ENCODE measurements at places on chromosomes 3 and 15. TPM values are rescaled to one million over a fixed set of nuclear protein-coding genes. Genes with fewer than 3 reads are reported as not detected.

The VIPR1 gene
- total RNA-seq = 2.2 TPM

GRCh38 chr3:125428216-125428830, 53.2 kb upstream of the ZNF148 start:
- no peak for DNase-seq

GRCh38 chr3:31895471-31895870, 85.6 kb downstream of the OSBPL10 start:
- DNase-seq = no peak

- peak; percentile 46 for DNase-seq
These were observed 111.4 kb downstream of the WNT7A start for GRCh38 chr3:13768453-13768852.

The ITIH1 gene
- 1.3 TPM for total RNA-seq

DNA sequence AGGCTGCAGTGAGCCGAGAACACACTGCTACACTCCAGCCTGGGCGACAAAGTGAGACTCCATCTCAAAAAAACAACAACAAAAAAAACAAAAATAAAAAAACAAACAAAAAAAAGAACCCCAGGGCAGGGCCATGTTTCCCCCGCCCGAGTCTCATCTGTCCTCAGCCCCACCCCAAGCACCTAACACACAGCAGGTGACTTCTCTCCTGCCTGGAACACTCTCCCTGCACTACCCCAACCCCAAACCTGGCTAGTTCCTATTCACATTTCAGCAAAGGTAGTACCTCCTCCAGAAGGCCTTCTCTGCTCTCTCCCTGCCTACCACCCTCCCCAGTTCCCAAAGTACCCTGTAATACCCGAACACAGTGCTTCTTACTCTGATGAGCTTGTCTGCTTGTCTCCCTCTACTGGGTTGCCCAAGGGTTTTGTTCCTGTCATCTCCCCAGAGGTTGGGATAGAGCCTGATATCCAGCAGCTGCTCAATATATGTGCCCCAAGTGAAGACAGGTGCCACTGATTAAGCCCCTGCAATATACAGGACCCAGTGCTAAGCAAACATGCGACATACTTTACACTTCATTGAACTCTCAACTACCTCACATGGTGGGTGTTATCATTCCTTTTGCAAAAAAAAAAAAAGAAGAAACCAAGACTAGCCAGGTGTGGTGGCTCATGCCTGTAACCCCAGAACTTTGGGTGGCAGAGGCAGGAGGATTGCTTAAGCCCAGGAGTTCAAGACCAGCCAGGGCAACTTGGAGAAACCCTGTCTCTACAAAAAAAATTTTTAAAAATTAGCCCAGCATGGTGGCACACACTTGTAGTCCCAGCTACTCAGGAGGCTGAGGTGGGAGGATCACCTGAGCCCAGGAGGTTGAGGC, 103.6 kb downstream of the DAPK2 start:
- peak; percentile 16 for DNase-seq

GRCh38 chr15:57703387-57703786, 3.1 kb upstream of the POLR2M start:
- no peak for DNase-seq

The COL7A1 gene
- total RNA-seq = 4.2 TPM

DNA sequence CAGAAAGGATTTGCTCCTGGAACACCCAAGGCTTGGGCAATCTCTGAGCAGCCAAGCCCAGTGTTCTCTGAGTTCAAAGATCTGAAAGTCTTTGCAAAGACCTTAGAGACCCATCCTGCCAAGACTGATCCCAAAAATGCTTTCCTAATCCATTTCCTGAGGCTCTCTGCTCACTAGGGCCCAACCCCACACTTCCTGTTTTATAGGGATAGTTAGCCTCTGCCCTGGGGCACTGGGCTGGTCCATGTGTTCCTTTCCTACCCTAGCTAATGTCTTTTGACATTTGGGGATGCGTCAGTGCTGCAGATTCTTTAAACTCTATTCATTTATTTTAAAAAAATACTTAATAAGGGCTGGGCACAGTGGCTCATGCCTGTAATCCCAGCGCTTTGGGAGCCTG, 372.7 kb downstream of the ROBO2 start:
- no peak for DNase-seq

The EPHB3 gene
- 10.8 TPM for total RNA-seq

GRCh38 chr3:126432361-126433104, 37.8 kb downstream of the CFAP100 start:
- peak; percentile 54 for DNase-seq

GRCh38 chr3:166013073-166013679, 176.0 kb upstream of the BCHE start:
- no peak for DNase-seq

GRCh38 chr15:29852201-29852600, 29.9 kb upstream of the TJP1 start:
- no peak for DNase-seq

The PROK2 gene
- total RNA-seq = 0.67 TPM

The TSC22D2 gene
- total RNA-seq = 68.1 TPM

DNA sequence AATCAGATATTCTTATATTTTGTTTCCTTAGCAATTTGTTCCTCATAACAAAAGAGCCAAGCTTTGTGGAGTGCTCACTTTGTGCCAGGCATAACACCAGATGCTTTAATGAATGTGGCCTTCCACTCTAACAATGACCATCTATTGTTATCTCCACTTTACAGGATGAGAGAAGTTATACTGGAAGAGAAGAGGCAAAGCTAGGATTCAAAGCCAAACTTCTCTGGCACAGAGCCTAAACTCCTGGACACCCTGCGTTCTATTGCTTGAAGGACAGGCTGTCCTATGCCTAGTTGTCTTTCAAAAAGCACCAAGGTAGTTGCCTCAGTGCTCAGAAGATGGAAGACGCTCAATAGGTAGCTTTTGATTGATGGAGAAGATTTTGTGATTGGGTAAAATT, 123.2 kb upstream of the FEZF2 start:
- DNase-seq = no peak

- no peak for DNase-seq
These were observed 11.7 kb downstream of the RAD54L2 start for GRCh38 chr3:51550080-51550819.

DNA sequence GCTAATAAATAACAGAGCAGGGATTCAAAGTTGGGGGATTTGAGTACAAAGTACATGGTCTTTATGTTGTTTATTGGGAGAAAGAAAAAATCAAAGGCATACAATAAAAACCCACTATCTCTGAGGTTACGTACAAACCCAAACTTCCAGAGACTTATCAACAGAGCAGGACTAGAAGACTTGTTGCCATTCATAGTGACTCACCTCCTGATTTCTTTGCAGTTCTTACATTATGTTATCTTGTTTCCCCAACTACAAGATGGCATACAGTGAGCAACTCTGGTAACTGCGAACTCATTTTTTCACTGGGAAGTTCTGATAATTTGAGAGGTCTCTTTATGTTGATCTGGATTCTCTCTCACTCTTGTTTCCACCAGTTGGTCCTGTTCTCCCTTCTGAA, 80.6 kb upstream of the ETV5 start:
- DNase-seq = no peak

- DNase-seq = peak; percentile 95
These were observed 23.2 kb upstream of the IP6K2 start for GRCh38 chr3:48739955-48740823.

The CFAP100 gene
- not detected for total RNA-seq

GRCh38 chr3:99951701-99952100, 134.0 kb downstream of the CMSS1 start:
- no peak for DNase-seq

DNA sequence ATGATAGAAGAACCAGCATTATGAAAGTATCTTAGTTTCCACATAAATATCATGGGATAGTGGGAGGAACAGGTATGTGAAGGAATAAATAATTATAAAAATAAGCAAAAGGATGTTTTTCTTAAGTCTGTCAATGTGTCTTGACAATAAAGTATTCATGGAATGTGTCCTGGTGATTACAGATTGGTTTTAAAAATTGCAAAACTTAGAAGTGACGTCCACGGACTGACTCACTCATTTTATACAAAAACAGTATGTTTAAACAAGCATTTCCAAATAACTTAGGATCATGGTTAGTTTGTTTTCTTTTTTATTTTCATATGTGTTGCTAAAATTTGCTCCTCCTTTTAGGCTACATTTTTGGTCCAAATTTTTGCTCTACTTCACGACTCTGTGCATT, 687.0 kb upstream of the NECTIN3 start:
- DNase-seq = no peak

DNA sequence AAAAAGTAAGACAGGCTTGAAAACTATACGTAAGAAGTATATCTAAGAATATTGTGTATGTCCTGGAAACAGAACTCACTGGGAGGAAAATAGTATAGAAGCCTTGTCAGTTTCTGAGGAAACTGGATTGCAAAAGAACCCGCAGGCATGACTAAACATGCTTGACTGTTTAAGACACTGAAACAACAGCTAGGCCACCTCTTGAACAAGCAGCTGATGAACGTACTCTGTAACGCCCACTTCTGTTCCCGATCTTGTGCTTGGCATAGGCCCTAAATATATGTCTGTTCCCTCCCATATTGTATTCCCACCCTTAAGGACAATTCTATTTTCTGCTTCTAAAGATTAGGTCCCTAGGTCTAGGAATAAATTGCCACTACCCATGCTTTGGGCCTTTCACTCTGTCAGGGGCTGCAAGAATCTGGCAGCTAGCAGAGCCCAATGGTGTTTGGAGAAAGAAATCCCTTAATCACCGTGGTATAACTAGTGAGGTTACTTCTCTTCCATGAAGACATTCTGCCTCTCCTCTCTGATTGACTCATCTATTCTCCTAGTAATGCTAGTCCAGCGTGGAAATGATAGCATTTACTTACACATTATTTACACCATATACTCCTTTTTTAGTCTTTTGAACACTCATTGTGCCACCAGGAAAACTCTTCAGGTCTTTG, 46.2 kb downstream of the CD200 start:
- DNase-seq = no peak

- no peak for DNase-seq
These were observed 1.8 kb upstream of the STT3B start for GRCh38 chr3:31530960-31531335.

GRCh38 chr3:113287111-113287802, 75.9 kb downstream of the BOC start:
- DNase-seq = no peak

- DNase-seq = no peak
These were observed 67.2 kb upstream of the TP63 start for GRCh38 chr3:189563853-189564563.

- DNase-seq = no peak
These were observed 107.4 kb downstream of the LRIG1 start for GRCh38 chr3:66393333-66394005.

- DNase-seq = no peak
These were observed 167.0 kb downstream of the EBLN2 start for GRCh38 chr3:73228437-73228836.

The CD200 gene
- total RNA-seq = 17.7 TPM

The TLR9 gene
- 0.52 TPM for total RNA-seq

DNA sequence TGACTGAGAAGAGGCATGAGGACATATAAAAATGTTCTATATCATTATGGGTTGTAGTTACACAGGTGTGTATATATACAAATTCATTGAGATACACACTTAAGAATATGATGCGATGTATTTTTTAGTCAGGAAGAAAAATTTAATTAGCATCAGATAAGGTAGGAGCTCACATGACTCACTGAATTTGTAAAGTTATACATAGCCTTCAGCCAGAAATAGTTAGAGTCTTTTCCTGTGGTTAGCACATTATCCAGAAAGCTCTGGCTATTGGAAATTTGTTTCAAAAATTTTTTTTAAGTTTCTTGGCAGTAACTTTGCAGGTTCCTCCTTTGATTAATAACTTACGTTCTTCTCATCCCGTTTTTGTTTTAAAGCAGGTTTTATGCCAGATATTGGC, 88.6 kb downstream of the STT3B start:
- DNase-seq = no peak

GRCh38 chr3:18757476-18757875, 332.3 kb upstream of the SATB1 start:
- no peak for DNase-seq

The BDH1 gene
- total RNA-seq = 3.1 TPM

All from posterior vena cava (tissue), 2 donors.